Activated T-helper 1 cell treated with anti-CD3 and anti-CD28 coated beads, Interleukin-2, amount 50 U/mL, for 16 hours (primary cell): ENCODE measurements at places on chromosomes 7 and 10.

DNA sequence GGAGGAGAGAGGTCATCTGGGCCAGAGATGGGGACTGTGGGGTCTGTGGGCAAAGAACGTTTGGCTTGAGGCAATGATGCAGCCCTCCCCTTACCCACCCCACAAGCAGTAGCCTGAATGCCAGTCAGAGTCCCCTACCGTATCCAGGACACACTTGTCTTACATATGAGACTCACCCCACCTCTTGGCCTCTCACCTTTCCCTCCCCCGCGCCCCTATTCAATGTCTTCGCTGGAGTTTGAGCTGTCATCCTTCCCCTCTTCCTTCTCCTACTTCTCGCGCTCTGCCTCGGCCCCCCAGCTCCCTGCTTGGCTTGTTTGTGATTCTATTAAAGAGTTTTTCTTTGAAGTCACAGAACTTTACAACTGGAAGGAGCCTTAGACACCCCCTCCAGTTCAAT, 8.9 kb downstream of the PRRT4 start:
- no peak for DNase-seq

- DNase-seq, result no peak
Measured at GRCh38 chr7:112422842-112423496, 27.3 kb upstream of the IFRD1 start.

DNA sequence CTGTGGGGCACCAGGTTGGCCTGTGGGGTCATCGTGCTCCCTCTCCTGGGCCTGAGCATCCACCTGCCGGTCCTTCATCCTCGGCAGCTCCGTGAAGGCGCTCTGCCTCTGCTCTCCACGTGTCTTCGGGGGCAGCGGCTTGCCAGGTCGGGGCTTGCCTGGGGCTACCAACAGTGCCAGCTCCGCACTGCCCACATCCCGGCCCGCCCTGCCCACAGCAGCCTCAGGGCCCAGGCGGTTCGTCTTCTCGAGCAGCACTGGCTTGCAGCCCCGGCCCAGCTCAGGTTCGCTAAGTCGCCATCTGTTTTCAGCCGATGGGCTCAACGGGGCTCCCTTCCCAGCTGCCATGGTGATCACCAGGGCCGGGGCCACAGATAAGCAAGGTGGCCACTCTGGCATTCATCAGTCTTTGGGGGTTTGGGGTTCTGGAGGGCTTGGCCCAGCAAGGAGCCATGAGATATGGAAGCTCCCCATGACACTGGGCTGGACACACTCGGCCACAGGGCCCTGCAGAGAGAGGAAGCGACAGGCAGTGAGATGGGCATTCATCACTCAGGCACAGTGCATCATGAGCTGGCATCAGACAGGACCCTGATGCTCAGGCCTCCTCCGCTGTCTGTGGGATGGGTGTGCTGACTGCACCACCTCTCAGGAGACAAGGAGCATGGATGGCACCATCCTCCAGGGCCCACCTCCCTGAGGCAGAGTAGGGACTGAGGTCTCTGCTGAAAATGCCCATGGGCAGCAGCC, 15.5 kb downstream of the ZNF488 start:
- DNase-seq, result no peak

GRCh38 chr7:127885843-127886242, 145.4 kb downstream of the LRRC4 start:
- no peak for DNase-seq

GRCh38 chr7:47266131-47266706, 315.7 kb downstream of the TNS3 start:
- DNase-seq, result no peak

DNA sequence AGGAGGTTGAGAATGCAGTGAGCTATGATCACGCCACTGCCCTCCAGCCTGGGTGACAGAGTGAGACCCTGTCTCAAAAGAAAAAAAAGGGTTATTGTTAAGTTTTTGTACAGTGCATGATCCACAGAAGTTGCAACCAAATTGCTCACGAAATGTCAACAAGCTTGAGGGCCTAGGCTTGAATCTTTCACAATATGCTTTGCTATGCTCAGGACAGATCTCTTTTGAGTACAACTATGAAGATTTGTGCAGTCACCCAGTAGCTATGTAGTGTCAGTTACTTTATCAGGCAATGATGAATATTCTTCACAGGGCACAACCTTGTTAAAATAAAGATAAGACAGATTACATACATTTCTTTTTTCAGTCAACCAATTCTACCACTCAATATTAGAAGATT, 109.2 kb downstream of the PRTFDC1 start:
- DNase-seq, result no peak

DNA sequence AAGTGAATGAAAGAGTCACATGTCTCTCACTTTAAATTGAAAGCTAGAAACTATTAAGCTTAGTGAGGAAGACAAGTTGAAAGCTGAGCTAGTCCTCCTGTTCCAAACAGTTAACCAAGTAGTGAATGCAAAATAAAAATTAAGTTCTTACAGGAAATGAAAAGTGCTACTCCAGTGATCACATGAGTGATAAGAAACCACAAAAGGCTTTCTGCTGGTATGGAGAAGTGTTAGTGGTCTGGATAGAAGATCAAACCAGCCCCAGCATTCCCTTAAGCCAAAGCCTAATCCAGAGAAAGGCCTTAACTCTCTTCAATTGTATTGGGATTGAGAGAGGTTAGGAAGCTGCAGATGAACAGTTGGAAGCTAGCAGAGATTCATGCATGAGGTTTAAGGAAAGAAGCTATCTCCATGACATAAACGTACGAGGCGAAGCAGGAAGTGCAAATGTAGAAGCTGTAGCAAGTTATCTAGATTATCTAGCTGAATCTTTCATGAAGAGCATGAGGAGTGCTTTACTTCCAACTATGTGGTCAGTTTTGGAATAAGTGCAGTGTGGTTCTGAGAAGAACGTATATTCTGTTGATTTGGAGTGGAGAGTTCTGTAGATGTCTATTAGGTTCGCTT, 261.6 kb downstream of the MDFIC start:
- DNase-seq, result no peak
